ENCODE measurements at places on chromosomes 13 and 19.

GRCh38 chr19:44803442-44804428 is 5.2 kb upstream of the BCAM start:
- no peak for DNase-seq

- no peak for DNase-seq
These were observed 568 bp downstream of the ATP11A start for GRCh38 chr13:112690283-112690929.

GRCh38 chr13:92994056-92994455 is 232.6 kb upstream of the GPC6 start:
- no peak for DNase-seq

DNA sequence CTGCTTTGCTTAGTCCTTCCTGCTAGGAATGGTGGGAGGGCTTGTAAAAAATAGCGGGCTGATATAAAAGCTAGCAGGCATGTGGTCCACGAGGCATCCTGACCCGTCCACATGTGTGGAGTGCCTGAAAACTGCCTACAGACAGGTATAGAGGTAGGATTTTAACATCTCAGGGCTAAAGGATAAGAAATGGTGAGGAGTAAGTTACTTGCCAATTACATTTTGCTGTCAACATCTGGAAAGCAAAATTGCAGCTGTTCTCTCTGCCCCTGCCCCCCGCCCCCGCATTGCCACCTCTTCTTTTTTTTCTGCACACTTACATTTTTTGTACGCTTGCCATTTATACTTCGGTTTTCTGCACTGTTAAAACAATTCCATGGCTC is 21.0 kb downstream of the NFIX start:
- DNase-seq: no peak

- no peak for DNase-seq
These were observed 52.6 kb downstream of the GPR12 start for GRCh38 chr13:26708007-26708297.

DNA sequence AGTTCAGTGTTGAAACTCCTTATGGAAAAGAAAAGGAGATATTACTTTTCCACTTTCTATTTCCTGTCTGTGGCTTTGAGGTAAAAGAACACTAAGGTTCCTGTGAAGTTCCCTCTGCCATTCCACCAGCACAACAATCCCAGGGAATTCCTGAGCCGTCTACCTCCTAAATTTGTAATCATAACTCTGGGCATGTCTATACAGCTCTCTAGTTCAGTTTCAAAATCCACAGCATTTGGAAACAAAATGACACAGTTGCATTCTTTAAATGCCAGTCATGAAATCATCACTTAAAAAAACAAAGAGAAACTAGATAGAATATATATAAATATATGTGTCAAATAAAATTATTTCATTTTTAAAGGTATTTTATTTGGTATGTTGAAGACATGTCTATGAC is 9.0 kb upstream of the THSD1 start:
- no peak for DNase-seq

DNA sequence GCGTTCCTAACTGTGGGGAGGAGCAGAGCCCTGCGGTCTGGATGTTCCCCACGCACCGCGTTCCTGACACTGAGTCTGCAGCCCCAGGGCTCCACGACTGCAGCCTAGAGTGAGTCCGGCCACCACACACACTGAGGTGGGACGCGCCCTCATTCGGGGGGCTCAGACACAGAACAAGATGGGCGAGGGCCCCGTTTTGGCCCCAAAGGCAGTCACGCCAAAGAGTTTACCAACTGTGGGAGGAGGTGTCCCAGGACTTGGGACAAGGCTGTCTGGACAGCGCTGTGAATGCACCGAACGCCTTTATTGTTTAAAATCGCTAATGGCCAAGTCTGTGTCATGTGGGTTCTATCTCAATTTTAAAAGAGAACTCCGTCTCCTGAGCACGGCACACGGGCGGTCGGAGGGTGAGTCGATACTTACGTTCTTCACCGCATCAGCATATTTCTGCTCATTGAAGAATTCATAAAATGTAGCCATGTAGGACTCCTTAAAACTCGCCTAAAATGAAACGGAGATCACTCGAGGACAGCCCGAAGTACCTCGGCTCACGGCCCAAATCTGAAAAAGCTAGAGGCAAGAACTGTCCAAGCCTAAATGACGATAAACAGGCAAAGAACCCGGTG is 35.2 kb upstream of the C13orf46 start:
- DNase-seq: no peak
